Heart right ventricle (tissue), 16 donors: ENCODE measurements at places on chromosomes 5 and 9. TPM values are rescaled to one million over a fixed set of nuclear protein-coding genes. Genes with fewer than 3 reads are reported as not detected.

The IL13 gene
- polyA plus RNA-seq = 0.01 TPM

The EXOSC2 gene
- 10.8 TPM for polyA plus RNA-seq

DNA sequence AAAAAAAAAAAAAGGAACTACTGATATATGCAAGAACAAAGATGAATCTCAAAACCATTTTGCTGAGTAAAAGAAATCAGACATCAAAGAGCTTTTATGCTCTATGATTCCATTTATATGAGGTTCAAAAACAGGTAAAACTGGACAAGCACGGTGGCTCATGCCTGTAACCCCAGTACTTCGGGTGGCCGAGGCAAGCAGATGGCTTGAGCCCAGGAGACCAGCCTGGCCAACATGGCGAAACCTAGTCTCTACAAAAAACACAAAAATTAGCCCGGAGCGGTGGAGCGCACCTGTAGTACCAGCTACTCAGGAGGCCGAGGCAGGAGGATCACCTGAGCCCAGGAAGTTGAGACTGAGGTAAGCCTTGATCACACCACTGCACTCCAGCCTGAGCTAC, 7.8 kb downstream of the PTBP3 start:
- no peak for DNase-seq

DNA sequence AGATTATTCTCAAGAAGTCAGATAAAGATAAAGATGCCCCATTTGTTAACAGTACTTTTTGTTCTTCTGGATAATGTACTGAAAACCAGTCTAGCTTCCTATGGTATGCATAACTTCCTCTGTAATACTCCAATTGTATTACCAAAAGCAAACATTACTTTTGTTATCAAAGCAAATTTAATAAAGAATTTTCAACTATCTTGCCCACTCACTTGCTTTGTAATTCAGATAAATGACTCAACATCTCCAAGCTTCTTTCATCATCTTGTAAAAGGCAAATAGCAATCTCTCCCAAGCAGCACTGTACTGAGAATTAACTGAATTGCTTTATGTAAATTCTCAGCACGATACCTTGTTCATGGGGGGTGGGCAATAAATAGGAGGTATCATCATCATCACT, 98.3 kb downstream of the NFIB start:
- no peak for DNase-seq

DNA sequence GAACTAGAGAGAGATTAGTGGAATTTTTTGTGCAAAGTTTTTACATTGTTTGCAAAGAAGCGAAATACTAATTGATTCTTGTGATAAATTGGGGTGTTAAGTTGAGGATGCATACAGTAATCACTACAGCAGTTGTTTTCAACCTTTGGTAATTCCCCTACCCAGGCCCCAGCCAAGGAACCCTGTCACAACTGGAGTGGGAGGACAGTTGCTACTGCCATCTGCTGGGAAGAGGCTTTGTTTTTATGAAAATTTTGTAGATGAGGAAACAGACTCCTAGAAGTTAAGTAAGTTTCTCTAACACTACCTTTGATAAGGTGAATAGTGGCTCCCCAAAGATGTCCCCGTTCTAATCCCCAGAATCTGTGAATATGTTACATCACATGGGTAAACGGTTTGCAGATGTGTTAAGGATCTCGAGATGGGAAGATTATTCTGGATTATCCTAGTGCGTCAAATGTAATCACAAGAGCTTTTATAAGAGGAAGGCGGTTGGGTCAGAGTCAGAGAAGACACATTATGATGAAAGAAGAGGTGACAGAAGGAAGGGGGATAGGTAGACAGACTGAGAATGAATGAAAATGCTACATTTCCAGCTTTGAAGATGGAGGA, 34.0 kb upstream of the PPP1R2B start:
- DNase-seq = no peak
